DMS 273 treated with DMSO at 0.1 percent for 48 hours (cell line): ENCODE measurements at places on chromosomes 12 and 14.

- DNase-seq, result no peak
Measured at GRCh38 chr12:81953541-81953940, 194.4 kb upstream of the PPFIA2 start.

GRCh38 chr14:60183741-60184140 is 18.5 kb upstream of the DHRS7 start:
- no peak for DNase-seq

DNA sequence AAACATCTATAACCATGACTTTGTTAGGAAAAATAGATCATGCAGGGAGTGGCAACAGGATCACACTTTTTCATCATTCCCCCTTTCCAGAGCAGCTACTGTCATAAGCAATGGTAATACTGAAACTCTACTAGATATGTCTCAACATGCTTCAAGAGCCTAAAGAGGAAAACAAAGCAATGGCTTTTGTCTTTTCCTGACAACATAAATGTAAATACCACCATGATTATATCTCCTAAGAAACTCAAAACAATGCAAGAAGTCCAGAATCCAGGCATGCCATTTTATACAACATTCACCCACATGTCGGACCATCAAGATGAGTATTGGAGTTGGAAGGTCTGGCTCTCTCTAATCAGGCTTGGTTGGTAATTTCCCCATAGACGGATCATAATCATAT is 78.7 kb downstream of the KIF21A start:
- no peak for DNase-seq

GRCh38 chr12:78977304-78977867 is 112.8 kb downstream of the SYT1 start:
- no peak for DNase-seq

- DNase-seq, result no peak
Measured at GRCh38 chr12:114328292-114328691, 77.7 kb downstream of the TBX5 start.

DNA sequence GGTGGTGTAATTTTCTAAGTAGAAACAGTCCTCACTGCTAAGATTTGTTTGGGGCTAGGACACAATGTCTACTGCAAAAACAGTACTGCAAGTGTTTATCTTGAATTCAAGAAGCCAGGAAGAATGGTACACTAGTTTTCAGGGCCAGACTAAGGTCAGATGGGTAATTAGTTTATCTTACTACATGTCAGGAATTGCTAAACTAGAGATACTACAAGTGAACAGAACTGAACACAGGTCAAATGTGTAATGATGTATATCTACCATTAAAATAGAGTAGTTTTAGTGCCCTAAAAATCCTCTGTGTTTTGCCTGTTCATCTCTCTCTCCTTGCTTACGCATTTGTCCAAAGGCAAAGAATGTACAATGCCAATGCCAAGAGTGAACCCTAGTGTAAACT is 2.3 kb upstream of the RPL41 start:
- no peak for DNase-seq

- no peak for DNase-seq
Measured at GRCh38 chr12:115966376-115966775, 311.1 kb downstream of the MED13L start.

DNA sequence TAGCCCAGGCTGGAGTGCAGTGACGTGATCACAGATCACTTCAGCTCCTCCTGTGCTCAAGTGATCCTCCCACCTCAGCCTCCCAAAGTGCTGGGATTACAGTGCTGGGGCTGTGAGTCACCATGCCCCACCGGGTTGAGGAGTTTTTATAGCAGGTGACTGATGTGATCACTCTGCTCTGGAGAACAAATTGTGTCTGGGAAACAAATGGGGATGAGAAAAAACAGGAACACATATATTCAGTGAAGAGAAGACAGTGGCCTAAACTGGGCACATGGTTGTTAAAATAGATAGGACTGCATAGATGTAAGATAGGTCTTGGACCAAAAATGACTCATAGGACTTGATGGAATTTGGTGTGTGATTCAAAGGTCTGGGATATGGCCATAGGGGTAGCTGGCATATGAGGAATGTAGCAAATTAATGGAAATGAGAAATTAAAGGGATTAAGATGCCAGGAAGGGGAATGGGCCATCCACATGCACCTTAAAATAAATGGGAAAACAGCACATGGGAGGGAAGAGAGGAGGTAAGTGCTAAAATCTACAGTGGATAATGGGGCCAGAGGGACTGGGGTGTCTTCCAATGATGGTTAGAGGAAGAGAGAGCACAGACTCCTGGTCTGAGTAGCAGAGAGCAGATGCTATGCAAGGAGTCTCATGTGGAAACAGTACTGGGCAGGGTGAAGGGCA is 11.2 kb downstream of the BCAT1 start:
- no peak for DNase-seq

DNA sequence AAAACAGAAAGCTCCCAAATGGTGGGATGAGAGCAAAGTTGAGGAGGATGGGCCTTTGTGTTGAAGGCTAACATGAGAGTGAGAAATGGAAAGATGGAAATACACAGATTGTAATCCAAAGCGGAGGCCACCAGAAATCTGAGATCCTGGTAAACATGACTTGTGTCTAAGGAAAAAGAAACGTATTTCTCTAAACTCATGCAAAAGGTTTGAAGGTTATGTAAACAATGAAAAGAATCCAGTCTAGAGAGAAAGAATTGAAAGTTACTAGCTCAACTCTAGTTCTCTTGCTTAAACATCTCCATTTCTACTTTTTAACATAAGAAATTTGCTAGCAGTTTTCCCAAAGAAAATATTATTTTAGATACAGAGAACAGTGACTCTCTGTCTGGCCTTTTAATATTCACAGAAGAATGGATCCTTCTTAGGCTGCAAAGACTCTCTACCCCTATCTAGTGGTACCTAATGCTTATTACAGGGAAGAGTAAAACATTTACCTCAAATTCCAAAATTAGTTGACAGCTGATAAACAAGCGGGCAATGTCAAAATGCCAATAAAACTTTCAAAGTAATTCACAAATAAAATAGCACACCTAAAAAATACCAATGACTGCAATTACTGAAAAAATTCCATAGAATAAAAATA is 75.8 kb upstream of the SOX5 start:
- no peak for DNase-seq

DNA sequence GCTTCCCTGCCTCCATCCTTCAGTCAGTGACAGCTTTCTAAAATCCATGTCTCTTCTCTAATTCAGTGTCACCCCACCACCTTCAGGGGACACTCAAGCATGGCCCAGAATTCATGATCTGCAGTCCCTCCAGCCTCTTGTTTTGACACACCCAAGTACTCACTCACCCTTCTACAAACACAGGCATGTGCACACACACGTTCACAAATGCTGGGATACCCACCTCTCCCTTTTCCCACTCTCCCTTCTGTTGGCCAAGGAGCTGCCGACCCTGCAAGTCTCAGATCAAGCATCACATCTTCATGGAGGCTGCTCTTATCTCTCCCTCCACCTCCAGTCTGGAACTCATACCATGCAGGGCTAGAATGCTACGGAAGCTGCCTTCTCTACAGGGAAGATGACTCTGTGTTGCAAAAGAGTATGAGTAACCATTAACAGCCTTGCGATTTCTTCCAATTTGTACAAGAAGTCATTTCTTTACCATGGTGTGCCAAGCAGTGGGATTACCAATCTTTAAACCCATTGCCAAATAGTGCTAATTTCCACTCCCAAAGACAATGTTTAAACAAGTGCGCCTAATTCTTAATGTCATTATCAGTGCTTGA is 196.1 kb downstream of the BCL11B start:
- no peak for DNase-seq

- DNase-seq, result no peak
Measured at GRCh38 chr14:55752580-55753390, 172.8 kb downstream of the KTN1 start.

DNA sequence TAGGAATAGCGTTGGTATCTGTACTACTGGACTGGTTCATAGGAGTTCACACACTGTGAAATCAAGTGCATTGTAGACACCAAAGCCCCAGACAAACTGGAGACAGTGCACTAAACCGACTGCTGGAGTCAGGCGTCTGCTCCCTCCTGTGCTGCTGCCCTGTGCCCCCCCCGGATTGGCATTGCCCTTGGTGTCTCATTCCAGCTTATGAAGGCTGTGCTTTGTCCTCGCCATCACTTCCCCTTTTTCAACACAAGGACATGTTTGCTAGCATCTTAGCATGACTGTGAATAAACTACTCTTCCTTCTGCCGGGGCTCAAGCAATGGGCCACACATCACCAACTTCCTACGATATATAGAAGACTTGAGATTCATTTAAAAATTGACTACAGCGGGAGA is 84.0 kb downstream of the TMCC3 start:
- no peak for DNase-seq

DNA sequence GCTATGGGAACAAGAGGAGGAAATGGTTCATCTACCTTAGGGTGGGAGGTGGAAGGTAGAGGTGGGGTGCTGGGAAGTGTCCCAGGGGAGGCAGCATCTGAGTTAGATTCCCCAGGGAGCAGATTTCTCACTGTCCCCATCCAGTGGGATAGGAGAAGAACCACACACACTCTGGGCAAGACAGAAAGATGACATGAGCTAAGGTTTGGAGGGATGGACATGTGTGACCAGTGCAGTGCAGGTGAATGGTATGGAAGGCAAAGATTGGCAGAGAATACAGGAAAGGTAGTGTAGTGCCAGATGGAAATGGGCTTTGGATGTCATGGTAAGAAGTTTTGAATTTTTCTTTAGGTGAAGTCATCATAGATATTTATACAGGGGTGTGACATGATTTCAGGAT is 11.3 kb upstream of the DUSP6 start:
- no peak for DNase-seq

DNA sequence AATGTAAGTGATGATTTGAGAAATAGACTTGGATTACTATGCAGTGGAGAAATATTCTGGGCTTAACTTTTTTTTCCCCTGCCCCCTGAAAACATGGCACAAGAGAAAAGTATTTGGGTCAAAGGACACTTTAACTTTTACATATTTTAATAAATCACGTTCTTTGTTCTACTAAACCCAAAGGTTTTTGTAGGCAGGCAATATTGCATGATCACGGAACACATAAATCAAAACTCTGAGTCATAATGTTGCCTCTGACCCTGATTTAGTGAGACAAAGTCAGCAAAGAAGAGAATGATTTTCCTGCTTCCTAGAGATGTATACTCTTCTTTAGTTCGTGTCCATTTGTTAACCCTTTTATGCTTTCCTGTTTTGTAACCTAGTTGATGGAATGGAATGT is 38.0 kb downstream of the ABCD2 start:
- no peak for DNase-seq
